ENCODE measurements at places on chromosomes 2 and 18. TPM values are rescaled to one million over a fixed set of nuclear protein-coding genes. Genes with fewer than 3 reads are reported as not detected.

- no peak for DNase-seq
Measured at GRCh38 chr2:128395640-128396499, 77.2 kb upstream of the HS6ST1 start.

GRCh38 chr2:232280341-232280740 is 98.2 kb upstream of the ALPP start:
- no peak for DNase-seq

DNA sequence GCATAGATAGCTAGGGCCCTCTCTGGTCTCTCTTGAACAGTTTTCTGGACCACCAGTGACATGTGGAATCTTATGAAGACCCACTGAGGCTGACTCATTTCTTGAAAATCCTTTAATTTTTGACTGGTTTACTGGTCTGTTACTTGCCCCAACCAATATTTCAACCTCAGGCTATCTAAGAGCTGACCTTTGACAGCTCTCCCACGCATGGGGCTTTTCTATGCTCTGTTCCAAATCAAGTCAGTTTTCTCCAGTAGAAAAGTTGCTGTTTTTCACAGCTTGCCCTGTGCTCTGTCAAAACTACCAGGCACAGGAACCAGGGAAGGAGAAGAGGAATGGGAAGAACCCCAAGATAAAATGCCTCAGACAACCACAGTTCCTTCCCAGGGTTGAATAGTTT is 46.0 kb upstream of the MTIF2 start:
- DNase-seq, result no peak

GRCh38 chr18:23718731-23719130 is 29.5 kb downstream of the LAMA3 start:
- peak; percentile 67 for DNase-seq

DNA sequence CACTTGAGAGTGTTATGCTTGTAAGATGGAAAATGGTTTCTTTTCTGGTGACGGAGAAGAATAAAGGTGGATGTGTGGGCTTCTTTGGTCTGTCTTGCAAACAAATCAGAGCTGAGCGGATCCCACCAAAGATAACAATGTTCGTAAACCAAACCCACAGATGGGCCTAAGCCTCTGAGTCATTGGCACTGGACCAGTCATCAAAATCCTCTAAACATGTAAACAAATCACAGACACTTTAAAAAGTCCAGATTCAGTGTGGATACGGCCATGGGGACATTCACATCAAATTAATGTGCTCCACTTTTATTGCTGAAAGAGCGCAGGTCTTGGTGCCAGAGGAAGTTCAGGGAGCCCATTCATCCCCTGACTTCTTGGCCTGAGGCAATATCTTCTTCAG is 60.5 kb upstream of the TMEM200C start:
- DNase-seq, result peak; percentile 38

GRCh38 chr2:56177420-56178220 is 6.2 kb upstream of the CCDC85A start:
- no peak for DNase-seq

GRCh38 chr18:24189007-24189528 is 50.2 kb downstream of the CABYR start:
- DNase-seq, result no peak

GRCh38 chr2:50221106-50221505 is 810.8 kb downstream of the NRXN1 start:
- DNase-seq, result no peak

DNA sequence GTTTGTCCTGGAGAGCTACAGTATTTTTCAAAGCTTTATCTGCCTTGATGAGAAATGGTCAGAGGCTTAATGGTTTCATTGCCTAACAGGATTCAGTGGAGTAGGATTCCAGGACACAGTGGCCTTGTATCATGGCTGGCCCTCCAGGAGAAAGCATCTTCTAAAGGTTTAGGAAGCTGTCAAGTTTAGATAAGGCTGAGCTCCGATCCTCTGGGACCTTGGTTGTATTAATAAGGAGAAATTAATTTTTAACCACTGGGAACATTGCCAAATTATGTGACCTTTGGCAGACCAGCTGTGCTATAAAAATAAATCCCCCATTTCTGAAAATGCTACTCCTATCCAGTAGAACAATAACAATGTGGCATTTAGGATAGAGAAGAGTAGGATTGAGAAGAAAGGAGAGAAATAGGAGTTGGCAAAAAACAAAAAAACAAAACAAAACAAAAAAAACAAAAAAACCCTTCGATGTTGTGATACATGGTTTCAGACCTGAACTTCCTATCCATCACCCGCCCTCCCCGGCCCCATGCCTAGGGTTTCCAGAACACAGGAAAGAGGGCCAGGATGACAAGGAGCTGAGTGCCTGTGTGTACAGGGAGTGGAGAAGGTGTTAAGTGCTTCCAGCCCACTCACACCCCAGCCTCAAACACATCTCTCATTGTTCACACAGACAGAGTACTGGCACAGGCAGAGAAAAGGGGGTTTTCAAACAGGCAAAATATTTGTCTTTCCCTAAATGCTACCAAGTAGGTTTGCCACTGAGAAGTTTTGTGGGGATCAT is 6.3 kb downstream of the NRP2 start:
- no peak for DNase-seq

DNA sequence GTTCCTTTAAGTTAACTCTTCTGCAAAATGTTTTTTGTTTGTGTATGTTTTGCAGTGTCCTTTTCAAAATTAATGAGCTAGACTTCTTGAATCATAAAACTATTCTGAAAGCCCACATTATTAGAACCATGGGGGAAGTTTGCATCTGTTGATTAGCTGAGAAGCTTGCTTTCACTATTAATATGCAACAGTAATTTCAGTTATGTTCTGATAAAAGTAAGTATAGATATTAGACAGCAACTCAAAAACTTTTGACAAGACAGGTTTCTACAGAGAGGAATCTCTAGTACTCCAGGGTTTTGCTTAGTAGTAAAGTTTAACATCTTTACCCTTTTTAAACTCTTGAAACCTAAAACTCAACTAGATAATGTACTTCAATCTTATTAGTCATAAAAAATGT is 147.8 kb downstream of the UBE2E3 start:
- DNase-seq, result no peak

Gene AGXT
- not detected for total RNA-seq

Gene TMEM37
- not detected for total RNA-seq

Gene HOXD3
- total RNA-seq, result 0.30 TPM

Gene CCDC141
- total RNA-seq, result not detected

Measured in M059J (cell line).